ENCODE measurements at places on chromosomes 12 and 14.
A peak's percentile ranks its signal among the peaks of the same experiment; 100 is the strongest.

- no peak for DNase-seq
Measured at GRCh38 chr12:111442301-111443045, 36.8 kb downstream of the SH2B3 start.

GRCh38 chr12:116210762-116211161 is 66.7 kb downstream of the MED13L start:
- no peak for DNase-seq

- DNase-seq, result no peak
Measured at GRCh38 chr14:24721775-24722174, 87.8 kb upstream of the GZMB start.

DNA sequence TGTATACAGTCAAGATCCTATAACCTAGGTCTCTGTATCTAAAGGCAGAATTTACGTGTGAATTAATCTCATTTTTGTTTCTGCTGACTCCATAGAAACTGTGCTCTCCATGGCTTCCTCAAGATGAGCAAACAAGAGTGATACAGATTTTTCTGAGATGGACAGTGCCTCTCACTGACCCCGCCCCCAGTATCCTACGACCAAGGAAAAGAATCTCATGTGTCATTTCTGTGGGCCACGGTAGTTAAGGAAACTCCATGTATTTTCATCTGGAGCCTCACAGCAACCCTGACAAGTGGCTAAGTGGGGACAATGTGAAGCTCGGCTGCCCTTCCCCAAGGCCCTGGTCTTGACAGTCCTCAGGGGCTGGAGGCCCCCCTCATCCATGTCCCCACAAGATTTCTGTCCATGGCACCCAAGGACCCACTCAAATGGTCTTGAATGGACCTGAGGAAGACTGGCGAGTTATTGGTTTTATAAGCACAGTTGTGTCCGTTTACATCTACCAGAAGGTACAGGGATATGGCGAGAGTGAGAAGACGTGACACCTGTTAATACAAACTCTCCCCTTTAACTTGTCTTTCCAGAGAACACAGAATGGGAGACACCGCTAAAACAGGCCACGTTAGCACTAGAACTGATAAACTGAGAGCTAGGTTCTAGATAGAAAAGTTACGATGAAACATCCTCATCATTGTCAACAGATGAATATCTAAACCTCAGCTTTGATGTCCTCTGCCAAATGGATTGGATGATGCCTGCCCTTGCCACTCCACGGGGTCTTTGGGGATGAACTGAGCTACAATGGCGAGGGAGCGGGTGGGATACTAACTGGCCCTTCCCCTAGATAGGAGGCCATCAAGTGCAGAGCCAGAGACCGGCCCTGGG is 108.4 kb upstream of the EGLN3 start:
- no peak for DNase-seq

GRCh38 chr12:131260954-131261353 is 307.2 kb downstream of the ADGRD1 start:
- DNase-seq, result no peak

GRCh38 chr12:19847294-19848059 is 408.2 kb downstream of the AEBP2 start:
- DNase-seq, result no peak

DNA sequence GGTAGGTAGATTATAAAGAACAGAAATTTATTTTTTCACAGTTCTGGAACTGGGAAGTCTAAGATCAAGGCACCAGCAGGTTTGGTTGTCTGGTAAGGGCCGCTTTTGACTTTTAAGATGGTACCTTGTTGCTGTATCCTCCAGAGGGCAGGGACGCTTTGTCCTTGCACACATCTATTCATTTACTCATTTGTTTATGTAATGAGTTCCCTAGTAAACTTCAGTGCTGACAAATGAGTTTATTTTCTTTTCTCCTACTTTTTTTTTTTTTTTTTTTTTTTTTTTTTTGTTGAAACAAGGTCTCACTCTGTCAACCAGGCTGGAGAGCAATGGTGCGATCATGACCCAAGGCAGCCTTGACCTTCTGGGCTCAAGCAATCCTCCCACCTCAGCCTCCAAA is 195.7 kb downstream of the FBXL14 start:
- DNase-seq, result no peak

GRCh38 chr12:110903511-110903910 is 16.9 kb downstream of the MYL2 start:
- DNase-seq, result no peak

- no peak for DNase-seq
Measured at GRCh38 chr12:20220339-20220738, 148.0 kb upstream of the PDE3A start.

DNA sequence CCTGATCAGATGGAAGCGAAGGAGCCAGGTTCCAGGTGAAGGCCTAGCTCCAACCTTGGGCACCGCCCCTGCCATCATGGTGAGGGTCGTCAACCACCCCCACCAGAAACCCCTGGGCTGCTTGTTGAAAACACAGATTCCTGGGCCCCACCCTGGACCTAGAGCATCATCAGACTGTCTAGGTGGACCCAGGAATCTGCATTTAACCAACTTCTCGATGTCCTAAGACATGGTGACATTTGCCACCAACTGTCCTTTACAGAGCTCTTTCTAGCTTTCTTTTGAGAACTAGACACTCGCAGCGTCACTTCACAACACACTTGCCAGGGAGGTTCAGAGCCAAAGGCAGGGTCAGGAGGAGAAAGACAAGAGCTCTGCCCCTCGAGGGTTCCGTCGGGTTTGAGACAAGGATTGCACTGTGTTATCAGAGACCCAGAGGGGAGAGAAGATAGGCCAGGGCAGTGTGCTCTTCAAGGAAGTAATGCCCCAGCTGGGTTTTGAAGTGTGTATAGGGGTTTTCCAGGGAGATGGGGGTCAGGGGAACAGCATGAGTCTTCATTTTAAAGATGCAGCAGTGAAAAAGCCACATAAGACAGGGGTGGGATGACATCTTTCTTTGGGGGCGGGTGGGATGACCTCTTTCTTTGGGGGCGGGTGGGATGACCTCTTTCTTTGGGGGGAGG is 24.6 kb downstream of the RFLNA start:
- DNase-seq, result no peak

DNA sequence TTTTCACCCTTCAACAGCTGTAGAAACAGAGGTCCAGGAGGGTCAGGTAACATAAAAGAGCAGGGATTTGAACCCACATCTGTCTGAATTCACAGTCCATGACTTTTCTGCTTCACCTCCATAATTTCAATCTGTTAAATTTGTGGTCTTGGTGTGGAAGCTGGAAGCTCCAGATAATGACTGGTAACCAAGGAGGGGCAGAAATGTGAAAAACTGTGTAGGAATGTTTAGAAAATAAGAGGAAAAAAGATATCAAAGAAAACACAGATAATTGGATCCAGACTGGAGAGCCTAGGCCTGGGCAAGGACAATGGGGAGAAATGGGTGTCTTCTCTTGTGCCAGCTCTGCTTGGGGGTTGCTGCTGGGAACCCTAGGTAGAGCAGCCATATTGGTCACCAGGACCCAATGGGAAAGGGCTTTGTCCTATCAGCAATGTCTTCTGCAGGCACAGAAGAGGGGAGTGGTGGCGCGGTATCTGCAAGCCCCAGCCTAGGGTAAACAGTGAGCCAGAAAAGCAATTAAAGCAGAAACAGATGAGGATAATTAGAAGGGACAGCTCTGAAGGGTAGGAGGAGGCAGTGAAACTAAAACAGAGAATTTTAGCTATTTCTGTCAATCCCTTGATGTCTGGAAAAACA is 54.3 kb upstream of the CCDC91 start:
- no peak for DNase-seq

DNA sequence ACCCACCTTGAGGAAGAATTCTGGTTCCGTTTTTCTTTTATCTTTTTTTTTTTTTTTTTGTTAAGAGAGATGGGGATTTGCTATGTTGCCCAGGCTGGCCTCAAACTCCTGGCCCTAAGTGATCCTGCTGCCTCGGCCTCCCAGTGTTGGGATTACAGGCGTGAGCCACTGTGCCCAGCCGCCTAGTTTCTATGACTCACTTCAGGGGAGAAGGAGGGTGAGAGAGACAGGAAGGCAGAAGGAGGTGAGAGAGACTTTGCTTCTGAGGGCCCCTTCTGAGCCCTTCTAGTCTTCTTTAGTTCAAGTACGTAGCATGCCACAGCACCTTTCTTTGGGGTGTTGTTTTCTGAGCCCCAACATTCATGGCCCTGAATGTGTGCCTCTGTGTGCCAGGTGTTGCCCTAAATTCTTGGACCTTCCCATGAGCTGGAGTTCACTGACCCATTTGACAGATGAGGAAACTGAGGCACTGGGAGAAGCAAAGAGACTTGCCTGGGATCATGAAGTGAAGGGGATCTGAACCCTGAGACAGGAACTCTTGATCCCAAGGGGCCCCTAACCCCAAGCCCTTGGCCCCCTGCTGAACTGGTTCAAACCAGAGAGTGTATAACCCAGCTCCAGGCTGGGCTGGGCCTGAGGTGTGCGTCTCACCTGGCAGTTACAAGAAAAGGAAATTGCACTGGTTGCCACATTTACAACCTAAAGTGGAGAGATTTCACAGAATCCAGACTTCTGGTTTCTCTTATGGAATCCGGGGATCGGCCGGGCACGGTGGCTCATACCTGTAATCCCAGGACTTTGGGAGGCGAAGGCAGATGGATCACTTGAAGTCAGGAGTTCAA is 20.8 kb downstream of the SH2B3 start:
- no peak for DNase-seq

- no peak for DNase-seq
Measured at GRCh38 chr12:57027011-57027804, 10.9 kb upstream of the TAC3 start.

DNA sequence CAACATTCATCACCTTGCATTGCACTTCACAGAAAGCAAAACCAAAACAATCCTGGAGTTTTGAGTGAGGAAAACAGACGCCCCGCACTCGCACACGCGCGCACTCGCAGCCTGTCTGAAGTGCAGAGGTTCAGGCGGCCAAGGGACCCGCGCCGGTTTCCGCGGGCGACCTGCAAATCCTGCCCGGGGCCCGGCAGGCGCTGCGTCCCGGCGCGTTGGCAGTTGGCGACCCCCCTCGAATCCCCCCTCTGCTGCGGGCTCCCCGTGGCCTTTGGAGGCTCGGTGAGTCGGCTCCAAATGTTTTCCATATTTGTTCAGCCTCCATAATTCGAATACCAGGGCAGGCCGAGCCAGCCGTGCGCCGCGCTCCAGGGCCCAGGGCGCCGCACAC is at the start of gene SSPN:
Gene SSPN (plus strand): TSS at position 324 of the 391 bp plus-strand sequence. CDS start 100 bp downstream, outside the sequence.
- no peak for DNase-seq

DNA sequence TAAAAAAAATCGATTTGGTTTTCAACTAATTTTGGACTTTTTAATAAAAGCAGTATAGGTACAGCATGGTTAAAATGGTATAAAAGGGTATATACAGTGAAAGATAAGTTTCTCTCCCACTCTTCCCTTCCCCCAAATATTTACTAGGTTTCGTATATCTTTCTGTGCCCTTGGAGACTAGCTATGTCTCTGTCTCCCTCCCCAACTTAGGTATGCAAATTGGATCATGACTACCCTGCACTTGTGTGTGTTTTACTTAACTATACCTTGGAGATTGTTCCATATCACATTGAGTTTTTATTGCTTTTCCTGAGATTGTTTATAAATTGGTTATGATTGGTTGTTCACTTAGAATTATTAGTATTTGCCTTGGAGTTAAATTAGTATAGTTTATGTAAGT is 19.4 kb downstream of the AEBP2 start:
- no peak for DNase-seq

DNA sequence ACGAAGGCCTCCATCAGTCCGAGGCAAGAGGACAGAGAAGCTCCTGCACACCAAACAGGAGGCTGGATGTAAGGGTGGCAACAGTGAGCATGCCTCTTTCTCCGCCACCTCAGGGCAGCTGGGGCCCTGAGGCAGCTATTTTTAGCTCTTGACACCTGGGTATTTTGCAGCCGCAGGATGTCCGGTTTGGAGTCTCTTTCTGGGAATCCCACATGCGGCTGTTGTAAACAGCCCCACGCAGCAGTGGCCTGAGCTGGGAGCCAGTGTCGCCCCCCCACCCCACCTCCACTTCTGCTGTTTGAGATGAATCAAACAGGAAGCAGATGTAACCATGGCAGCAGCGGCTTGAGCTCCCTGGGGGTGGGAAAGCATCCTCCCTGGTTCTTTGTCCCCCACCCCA is 11.7 kb downstream of the HDAC7 start:
- no peak for DNase-seq

DNA sequence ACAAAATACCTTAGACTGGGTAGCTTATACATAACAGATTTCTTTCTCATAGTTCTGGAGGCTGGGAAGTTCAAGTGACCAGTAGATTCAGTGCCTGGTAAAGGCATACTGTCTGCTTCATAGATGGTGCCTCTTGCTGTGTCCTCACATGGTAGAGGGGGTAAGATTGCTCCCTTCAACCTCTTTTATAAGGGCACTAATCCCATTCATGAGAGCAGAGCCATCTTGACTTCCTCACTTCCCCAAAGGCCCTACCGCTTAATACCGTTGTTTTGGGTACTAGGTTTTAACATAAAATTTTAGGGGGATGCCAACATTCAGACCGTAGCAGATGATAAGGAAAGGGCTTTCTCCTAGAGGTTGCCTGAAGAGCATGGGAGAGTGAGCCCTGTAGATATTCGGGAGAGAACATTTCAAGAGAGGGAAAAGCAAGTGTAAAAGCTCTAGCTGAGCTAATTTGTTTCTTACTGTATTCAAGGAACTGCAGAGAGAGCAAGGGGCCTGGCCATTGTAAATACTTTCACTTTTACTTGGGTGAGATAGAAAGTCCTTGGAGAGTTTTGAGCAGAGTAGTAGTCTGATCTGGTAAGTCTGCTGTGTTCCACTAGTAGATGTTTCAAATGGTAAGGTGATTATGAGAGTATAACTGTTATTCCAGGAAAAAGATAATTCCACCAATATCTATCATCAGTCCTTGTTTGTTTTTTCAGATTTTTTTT is 27.3 kb downstream of the FRS2 start:
- peak; percentile 12 for DNase-seq
